ENCODE measurements at places on chromosomes 7 and 10.

DNA sequence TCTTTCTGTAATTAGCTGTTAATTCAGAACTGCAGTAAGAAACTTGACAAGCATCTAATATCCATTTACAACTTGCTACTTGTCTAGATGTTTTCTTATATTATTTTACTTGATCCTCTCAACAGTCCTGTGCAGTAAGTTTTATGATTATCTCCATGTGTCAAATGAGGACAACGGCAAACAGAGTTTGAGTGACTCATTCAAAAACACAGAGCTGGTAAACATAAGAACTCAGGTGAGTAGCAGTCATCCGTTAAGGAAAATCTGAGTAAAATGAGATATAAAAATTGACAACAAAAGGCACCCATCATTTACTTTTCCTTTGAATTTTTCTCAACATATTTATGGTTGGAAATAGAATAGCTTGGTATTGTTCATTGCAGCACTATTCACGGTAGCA, 19.0 kb upstream of the TARP start:
- DNase-seq: no peak

- no peak for DNase-seq
These were observed 11.3 kb downstream of the FAM221A start for GRCh38 chr7:23691320-23691719.

GRCh38 chr7:98352621-98353020, 48.3 kb downstream of the BAIAP2L1 start:
- DNase-seq: no peak

DNA sequence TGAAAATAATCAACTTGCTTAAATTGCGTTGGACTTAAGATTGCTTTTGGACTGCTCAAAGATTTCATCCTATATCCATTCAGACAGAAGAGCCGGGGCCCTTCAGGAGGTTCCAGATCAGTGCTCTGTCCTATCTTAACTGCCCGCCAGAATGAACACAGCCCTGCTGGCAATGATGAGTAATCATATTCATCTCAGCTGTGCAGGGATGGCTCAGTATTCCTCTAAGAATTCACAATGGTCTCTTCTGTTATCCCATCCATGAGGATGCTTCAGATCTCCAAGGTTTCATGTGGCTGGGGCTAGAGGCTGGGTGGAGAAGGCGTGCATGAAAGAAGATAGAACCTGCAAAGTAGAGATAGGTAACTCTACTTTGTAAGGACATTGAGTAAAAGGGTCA, 80.0 kb upstream of the NPVF start:
- no peak for DNase-seq

GRCh38 chr10:88922041-88922440, 30.5 kb downstream of the ACTA2 start:
- DNase-seq: no peak

GRCh38 chr10:80172896-80173295, 32.4 kb downstream of the ANXA11 start:
- DNase-seq: no peak

DNA sequence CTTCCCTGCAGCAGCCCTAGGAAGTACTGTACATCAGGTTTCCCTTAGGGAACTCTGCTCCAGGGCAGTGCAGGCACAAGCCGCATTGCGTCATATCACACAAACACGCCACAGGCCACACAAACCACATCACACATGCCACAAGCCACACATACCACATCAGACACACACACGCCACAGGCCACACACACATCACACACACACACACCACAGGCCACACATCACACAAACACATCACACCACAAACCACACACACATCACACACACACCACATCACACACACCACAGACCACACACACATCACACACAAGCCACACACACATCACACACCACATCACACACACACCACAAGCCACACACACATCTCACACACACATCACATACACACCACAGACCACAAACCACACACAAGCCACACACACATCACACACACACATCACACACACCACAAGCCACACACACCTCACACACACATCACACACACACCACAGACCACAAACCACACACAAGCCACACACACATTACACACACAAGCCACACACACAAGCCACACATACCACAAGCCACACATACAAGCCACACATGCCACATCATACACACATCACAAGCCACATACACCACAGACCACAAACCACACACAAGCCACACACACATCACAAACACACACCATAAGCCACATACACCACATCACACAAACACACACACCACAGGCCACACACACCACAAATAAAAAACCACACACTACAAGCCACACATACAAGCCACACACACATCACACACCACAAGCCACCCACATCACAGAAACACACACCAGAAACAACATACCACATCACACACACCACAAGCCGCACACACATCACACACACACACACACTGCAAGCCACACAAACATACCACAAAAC, 53.4 kb downstream of the TMEM209 start:
- no peak for DNase-seq

- DNase-seq: no peak
These were observed 1.7 kb downstream of the CDK6 start for GRCh38 chr7:92834507-92835260.

DNA sequence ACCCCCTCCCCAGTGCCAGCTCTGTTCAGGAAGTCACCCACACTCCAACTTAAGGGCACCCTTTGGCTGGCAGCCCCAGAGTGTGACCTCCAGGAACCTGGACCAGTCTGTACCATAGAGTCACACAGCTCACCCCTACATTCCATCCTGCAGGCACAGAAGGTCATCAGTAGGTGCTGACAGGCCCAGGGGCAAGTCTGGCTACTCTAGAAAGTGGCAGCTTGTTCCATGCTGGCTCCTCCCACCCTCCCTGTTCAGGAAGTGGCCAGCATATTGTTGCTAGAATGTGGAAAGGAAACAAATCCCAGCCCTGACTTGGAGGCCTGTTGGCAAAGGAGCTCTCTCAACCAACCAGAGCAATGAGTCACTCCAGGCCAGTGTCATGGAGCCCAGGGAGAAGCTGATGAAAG, 3.2 kb upstream of the NCOA4 start:
- no peak for DNase-seq

DNA sequence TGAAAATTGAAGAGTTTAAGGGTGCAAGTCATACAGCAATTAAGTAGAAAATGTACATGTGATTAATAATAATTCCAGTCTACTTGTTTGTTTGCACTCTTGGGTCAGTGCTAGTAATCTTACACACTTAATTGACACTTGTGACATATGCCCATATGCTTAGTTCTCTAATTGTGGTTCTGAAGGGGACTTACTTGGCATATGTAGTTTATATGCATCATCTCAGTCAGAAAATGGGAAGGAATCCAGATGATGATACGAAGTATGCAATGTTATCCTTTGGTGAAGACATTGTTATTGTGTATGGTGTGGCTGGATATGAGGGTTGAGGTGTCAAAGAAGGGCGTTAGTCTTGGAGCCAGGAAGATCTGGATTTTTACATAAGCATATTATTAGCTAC, 193.5 kb upstream of the HDAC9 start:
- DNase-seq: no peak

DNA sequence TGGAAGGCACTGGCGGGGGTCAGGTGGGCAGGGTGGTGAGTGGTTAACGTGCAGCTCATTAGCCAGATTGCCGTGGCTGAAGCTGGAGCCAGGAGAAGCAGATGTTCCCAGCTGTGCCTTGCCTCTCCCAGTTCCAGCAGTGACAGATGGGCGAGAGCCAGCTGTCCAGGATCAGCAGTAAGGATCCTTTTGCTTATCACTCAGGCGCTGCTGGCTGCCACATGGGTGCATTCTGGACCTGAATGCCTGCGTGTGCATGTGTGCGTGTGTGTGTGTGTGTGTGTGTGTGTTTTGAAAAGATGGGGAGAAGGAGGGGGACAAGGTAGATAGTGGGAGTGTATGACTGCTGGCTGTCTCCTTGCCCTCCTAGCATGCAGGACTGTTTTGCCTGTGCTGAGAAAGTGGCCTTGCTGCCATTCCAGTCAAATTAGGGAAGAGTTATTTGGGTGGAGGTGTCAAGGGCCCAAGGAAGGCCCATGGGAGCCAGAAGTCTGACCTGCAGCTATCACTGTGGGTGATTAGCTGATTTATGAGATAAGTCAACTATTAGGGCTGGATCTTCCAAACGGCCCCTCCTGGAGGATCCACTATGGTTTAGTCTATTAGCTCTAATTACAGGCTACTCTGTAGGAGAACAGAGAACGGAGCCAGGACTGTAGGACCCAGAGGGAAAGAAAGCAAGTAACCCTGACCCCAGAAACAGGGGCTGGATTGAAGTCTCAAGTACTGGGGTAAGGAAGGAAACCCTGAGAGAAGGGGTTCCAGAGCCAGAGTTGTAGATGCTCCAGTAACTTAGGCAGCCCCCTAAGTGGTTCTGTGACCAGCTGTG, 3.3 kb downstream of the EPHA1 start:
- no peak for DNase-seq

GRCh38 chr7:45075871-45076796, 12.6 kb downstream of the NACAD start:
- no peak for DNase-seq

- DNase-seq: no peak
These were observed 1.5 kb downstream of the GARIN1A start for GRCh38 chr7:128673571-128673970.

Measured in NCI-H1694 (cell line).